ENCODE measurements at places on chromosomes 6 and 20. TPM values are rescaled to one million over a fixed set of nuclear protein-coding genes. Genes with fewer than 3 reads are reported as not detected.

The KCTD20 gene
- total RNA-seq, result 46.3 TPM

The DNMT3B gene
- 496 TPM for total RNA-seq

The BTNL2 gene
- not detected for total RNA-seq

The FERMT1 gene
- 14.3 TPM for total RNA-seq

The TOMM6 gene
- total RNA-seq, result 84.2 TPM

The SLC22A16 gene
- not detected for total RNA-seq

The IL17A gene
- total RNA-seq, result 0.03 TPM

The SLC22A23 gene
- total RNA-seq, result 14.6 TPM

The GRM1 gene
- 0.14 TPM for total RNA-seq

The STX16 gene
- 18.4 TPM for total RNA-seq

The RIPOR2 gene
- total RNA-seq, result 0.31 TPM

The ZFP57 gene
- 0.10 TPM for total RNA-seq

The HRH3 gene
- 1.9 TPM for total RNA-seq

The PHIP gene
- total RNA-seq, result 24.4 TPM

The RIMS1 gene
- total RNA-seq, result 0.70 TPM

The ADAT2 gene
- 9.1 TPM for total RNA-seq

The HLA-DRB1 gene
- not detected for total RNA-seq

The GPLD1 gene
- 2.5 TPM for total RNA-seq

The VAPB gene
- 14.0 TPM for total RNA-seq

GRCh38 chr6:113181164-113181563 lies 676.0 kb upstream of the MARCKS start:
- DNase-seq, result no peak

- no peak for DNase-seq
Measured at GRCh38 chr20:36405255-36405654, 99.1 kb downstream of the DLGAP4 start.

- DNase-seq, result no peak
Measured at GRCh38 chr20:9909167-9909566, 70.3 kb upstream of the PAK5 start.

GRCh38 chr20:42461965-42462593 lies 727.6 kb downstream of the PTPRT start:
- DNase-seq, result no peak

GRCh38 chr6:136086686-136087085 lies 163.4 kb downstream of the MTFR2 start:
- no peak for DNase-seq

- no peak for DNase-seq
Measured at GRCh38 chr6:67766057-67766456, 869.0 kb upstream of the ADGRB3 start.

DNA sequence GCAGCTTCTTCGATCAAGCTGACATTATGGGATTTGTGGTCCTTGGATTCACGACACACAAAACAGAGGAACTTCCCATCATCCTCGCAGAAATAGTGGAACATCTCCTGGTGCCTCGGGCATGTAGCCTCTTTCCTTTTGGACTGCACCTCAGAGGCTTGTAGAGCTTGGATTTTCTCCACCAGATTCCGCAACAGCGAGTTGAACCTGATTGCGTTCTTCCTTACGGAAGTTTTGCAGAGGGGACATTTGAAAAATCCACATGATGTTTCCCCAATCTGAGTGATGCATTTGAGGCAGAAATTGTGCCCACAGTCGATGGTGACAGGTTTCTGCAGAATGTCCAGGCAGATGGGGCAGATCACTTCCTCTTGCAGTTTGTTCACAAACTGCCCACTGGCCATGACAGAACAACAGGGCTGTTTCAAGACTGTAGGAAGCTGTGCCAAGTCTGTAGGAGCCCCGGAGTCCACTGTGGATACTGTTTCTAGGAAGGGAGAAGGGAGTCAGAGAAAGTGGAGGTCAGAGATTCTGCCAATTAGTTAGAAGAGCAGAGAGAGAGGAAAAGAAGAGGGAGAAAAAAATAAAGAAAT lies 392 bp downstream of the TRIM31 start:
- DNase-seq, result no peak

- no peak for DNase-seq
Measured at GRCh38 chr6:43797919-43798318, 27.9 kb downstream of the VEGFA start.

GRCh38 chr6:161584621-161585340 lies 310.9 kb upstream of the AGPAT4 start:
- DNase-seq, result no peak

DNA sequence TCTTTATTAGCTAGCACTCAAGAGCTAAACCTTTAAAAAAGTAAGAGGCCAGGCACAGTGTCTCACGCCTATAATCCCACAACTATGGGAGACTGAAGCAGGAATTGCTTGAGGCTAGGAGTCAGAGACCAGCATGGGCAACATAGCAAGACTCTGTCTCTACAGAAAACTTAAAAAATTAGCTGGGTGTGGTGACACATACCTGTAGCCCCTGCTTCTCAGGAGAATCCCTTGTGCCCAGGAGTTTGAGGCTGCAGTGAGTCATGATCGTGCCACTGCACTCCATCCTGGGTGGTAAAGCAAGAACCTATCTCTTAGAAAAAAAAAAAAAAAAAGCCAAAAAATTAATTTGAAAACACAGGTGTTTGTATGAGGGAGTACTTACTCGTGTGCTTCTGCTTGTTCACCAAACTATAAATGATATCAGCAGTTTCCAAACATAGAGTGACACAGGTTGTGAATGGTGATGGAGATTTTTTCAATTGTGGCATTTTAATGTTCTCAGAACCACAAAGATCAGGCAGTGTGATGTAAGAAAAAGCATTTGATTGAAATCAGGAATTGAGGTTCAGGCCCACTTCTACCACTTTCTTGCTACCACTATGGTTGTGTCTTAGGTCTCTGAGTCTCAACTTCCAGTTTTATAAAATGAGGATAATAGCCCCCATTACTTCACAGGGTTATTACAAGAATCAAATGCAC lies 104.9 kb downstream of the FOXO3 start:
- DNase-seq, result no peak

- DNase-seq, result no peak
Measured at GRCh38 chr6:100121854-100122609, 128.0 kb upstream of the MCHR2 start.

GRCh38 chr6:119881416-119881815 lies 531.9 kb upstream of the MAN1A1 start:
- DNase-seq, result no peak

DNA sequence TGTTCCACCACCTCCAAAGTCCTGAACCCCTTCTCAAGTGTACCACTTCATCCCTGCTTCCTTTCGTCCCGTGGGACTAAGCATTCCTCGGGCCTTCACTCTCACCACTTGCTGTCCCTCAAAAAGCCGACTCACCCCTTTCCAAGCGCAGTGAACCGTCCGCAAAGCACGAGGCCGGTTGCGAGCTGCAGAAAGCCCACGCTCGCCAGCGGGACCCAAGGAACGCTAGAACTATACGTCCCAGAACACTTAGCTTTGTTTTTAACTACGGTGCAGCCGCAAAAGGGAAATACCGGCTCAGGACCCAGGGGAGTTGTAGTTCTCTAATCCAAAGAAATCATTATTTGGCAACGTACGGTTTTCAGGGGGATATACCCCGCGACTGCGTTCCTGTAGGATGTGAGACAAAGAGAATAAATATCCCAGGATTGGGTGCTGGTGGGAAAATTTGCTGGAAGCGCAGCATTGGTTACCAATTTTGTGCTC lies 416 bp upstream of the POLR1H start:
- peak; percentile 29 for DNase-seq

DNA sequence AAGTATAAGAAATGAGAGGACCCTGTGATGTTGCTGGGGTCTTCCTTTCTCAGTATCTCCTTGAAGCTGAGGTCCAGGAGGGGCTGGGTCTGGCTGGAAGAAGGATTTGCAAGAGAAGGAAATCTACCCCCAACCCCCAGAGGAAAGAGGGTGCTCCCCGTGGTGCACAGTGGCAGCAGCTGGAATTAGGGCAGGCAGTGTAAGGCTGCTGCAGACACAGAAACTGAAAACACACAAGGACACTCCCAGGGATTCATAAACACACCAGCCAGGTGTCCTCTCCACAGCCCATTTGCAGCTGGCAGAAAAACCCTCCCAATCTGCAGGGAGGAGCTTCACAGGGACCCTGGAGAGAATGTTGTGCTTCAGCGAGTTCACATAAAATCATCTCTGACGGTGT lies 297.2 kb downstream of the CDH26 start:
- DNase-seq, result peak; percentile 49

- peak; percentile 51 for DNase-seq
Measured at GRCh38 chr6:52416629-52417151, 3.5 kb upstream of the EFHC1 start.

GRCh38 chr6:44635486-44635885 lies 248.0 kb downstream of the CDC5L start:
- no peak for DNase-seq

GRCh38 chr6:2355150-2355549 lies 109.7 kb upstream of the GMDS start:
- no peak for DNase-seq

- DNase-seq, result no peak
Measured at GRCh38 chr6:53281518-53282215, 67.1 kb downstream of the ELOVL5 start.

DNA sequence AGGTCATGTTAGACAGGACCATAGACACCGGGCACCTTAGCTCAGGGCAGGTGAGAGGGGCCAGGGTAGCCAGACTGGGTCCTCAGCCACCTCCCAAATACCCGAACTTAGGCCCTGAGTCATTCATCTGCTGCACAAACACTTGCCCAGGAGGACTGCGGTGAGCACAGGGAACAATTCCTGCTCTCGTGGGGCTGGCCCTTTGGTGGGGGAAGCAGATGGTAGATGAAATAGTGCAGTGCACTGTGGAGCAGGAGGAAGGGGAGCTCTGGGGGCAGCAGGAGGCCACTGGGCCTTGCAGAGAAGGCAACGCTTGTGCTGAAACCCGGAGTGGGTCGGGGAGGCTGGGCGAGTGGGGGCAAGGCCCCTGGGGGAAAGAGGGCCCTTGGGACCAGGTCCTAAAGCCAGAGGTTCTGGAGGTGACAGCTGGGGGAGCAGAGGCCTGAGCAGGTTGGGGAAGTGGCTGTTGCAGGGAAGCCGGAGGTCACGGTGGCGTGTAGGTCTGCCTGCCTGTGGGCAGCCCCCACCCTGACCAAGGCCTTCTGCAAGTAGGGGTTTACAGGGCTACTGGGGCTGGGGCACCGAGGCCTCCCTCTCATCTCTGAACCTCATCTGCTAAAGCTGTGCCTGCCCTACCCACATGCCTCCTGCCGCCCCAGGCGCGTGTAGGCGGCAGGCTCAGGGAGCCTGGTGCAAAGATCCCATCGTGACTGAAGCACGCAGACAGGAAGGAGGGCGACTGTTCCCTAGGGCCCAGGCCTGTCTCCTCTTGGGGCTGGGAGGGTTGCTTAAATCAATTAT lies 4.7 kb upstream of the NPBWR2 start:
- DNase-seq, result no peak

GRCh38 chr6:64254558-64254957 lies 619.0 kb downstream of the PHF3 start:
- no peak for DNase-seq

DNA sequence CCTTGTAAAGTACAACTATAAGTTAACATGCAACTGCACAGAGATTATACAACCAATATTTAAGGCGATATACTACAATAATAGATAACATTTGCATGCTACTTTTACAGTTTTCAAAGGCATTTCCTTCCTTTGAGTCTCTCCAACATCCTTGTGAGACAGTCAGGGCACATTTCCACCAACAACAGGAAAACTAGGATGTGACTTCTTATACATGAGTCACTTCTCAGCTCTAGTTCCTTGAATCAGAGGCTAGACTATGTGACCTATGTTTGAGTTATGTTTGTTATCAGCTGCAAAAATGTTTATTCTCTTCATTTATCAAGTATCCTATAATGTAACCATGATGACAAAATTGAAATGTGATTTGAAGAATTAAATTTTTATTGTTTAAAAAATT lies 51.7 kb upstream of the TFAP2D start:
- DNase-seq, result no peak

GRCh38 chr6:28269492-28269891 lies 2.5 kb downstream of the ZSCAN26 start:
- DNase-seq, result no peak

- DNase-seq, result no peak
Measured at GRCh38 chr6:75884822-75885221, 135.8 kb downstream of the MYO6 start.

DNA sequence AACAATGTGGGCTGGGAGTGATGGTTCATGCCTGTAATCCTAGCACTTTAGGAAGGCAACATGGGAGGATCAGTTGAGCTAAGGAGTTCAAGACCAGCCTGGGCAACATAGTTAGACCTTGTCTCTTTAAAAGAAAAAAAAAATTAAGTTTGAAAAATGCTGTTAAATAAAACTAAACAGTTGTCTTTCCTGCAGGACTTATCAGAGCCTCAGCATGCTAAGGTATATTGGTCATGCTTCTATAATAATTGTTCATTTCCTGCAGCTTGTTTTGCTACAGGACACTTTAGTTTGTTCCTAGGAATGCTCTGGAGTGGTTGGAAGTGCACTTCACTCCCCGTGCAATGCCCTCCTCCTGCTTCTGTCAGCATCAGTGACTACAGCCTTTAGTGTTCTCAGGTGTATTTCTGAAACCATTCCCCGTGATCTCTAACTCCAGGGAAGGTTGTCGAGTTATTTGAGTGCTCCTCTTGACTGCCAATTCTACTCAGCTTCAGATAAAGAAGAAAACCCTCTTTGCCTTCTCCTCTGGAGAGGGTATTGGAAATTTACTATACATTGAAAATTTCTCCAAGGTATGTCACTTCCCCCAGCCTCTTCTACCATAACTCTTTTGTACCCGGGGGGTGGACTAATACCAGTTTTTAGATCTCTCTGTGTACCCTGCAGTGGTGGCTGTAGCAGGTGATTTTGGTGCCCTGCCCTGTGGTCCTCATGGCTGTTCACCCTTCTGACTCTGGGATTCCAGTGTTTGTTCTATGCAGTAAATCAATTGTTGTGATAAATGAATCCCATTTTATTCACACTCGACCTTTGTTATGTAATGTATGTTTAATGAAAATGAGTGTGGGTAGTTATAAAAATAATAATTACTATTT lies 33.8 kb downstream of the NHLRC1 start:
- no peak for DNase-seq

DNA sequence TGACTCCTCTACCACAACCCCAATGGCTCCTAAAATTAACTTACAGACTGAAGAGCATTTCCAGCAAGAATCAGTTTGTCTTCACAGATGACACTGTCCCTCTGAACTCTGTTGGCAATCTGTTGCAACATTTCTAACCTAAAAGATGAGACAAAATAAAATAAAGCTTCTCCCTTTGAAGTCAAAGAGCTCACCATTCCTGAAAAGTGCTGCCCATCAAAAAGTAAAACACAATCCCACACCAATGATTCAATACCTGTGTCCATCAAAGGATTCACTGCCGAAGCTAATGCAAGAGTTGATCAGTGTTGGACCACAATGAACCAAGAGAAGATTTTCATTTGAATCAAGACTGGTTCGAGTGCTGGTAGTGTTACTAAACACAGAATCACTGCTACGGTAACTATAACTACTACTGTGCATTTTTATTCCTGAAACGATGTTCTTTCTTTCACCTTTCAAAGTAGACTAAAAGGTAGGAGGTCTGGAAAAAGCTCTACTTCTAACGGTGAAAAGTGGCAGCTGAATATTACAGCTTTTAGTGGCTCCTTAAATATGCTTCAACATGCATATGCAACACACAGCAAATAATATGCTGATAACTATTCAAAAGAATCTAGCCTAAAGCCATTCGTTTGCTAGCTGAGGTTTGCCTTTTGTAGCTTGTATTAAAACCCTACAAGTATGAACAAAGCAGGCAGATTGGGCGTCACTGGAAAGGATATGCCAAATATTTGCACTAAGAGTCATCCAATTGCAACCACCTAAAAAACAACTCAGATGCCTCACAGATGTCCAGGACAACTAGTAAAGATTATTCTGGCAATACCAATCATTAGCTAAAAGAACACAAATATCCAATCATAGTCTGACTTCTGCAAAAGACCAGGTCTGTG lies at the start of gene DST:
Gene DST, minus strand, starts transcription at position 524 of the 896 bp plus-strand sequence.
- no peak for DNase-seq

- DNase-seq, result no peak
Measured at GRCh38 chr6:156587751-156588301, 189.4 kb upstream of the ARID1B start.

All from H7 (cell line).